ENCODE measurements at places on chromosomes 7 and 10.

DNA sequence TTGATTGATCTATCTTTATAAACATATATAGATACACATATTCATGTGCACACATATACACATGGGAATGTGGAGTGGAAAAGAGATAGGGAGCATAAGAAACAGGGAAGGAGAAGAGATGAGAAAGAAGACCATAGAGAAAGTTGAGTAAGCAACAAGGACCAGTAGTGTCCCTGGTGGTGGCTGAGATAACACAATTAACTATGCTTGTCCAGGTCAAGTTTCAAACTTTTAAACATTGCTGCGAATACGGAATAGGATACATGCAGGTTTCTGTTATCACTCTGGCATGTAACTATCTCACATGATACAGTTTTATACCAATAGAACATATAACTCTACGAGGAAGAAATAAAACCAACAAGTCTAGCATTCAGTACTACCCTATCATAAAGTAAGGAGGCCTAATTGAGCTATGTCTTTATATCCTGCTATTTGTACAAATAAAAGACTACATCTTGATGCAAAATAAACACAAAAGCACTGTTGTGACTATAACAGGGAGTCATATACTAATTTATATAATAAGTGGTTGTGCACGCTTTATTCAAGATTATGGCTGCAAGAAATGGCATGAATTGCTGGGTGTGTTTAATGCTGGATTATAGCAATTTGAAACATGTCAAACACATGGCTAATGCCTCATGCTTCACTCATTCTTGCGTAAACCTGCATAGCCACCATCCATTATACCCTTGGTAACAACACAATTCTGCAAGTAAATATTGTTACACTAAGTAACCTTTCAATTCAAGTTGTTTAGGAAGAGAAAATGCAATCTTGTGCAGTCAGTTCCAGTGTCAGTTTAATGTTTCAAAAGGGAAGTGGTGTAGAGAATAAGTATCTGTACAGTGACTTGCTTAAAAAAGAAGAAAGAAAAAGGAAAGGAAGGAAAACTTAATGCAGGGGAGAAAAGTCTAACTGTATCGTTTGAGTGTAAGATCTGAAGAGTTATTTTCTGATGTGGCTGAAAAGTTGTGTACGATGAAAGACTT is 8.2 kb downstream of the FOXP2 start:
- no peak for DNase-seq

GRCh38 chr7:104723001-104723400 is 291.0 kb upstream of the KMT2E start:
- DNase-seq: no peak

DNA sequence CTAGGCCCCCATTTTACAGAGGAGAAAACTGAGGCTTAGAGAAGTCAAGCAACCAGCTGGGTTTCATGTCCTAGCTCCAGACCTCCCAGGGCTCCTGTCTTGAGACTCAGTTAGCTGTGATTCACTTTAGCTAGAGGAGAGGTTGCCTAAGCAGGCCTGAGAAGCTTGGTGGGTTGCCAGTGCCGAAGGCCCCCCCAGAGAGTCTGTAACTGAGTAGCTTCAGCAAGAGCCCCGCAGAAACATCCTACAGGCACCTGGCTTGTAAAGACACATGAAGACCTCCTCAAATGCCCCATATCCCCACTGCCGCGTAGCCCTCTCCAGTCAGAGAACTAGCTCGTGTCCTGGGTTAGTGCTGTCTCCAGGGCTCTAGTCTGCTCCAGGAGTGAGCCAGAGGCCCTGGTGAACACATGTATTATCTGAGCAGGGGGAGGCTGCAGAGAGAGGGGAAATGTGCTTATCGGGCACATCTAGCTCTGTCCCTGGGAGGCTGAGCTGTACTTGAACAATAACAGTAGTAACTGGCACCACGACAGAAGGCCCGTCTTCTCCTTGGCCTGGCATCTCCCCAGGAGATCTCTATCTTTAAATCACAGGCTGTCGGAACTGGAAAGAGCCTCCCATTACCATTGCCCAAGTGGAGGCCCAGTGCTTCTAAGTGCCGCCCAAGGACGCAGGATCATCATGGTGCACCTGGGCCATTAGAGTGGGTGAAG is 28.9 kb downstream of the UNC5B start:
- DNase-seq: no peak

DNA sequence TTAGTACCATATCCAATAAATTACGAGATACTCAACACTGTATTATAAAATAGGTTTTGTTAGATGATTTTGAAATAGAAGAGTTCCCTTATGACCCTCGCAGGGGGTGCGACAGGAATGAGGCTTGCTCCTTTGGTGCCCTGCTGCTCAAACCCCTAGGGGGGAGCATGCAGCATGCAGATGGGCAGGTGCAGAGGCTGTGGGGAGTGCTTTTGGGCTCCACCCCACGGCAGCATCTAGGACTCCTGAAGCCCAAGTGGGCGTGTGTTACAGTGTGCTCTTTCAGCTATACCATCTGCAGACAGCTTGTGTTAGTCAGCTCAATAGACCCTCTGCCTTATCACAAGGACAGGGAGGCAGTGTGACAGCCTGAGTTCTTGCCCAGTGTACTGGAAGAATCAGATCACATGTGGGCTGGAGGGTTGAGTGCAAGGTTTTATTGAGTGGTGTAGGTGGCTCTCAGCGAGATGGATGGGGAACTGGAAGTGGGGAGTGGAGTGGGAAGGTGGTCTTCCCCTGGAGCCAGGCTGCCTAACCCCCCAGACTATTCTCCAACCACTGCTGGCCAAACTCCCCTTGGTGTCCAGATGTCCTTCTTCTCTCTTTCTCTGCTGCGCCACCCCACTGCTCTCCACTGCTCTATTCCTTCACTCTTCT is 3.1 kb upstream of the MRC1 start:
- no peak for DNase-seq

- DNase-seq: no peak
Measured at GRCh38 chr7:26265499-26266075, 26.1 kb upstream of the SNX10 start.

GRCh38 chr10:26334232-26334931 is 103.8 kb upstream of the APBB1IP start:
- no peak for DNase-seq

GRCh38 chr7:30791114-30791513 is 19.9 kb downstream of the MINDY4 start:
- DNase-seq: no peak

Measured in GM12891 (cell line).